ENCODE measurements at places on chromosomes 2 and 18. TPM values are rescaled to one million over a fixed set of nuclear protein-coding genes. Genes with fewer than 3 reads are reported as not detected.

- no peak for DNase-seq
These were observed 4.3 kb downstream of the AOX1 start for GRCh38 chr2:200590090-200590489.

GRCh38 chr2:72062336-72062735 is 85.3 kb downstream of the CYP26B1 start:
- no peak for DNase-seq

DNA sequence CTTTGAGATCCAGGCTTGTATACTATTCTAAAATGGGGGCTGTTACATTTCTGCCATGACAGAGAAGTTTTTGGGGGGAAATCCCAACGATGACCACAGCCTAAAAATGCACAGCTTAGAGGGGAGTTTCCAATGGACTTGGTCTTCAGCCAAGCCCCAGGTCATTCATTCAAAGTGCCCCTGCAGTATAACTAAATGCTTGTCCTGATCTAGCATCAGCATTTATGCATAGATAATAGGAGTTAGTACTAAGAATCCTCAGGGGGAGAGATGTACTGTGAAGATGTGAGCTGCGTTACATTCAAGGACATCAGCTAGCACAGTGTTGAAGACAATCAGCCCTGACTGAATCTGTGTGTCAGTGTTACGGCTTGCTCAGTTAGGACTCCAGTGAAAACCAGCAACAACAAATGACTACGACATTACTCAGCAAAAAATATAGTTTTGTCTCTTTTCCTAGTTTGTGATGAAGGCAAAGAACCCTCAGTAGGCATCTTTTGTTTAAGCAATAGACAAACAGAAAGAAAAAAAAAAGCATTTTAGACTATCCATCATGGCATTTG is 160.9 kb downstream of the ZEB2 start:
- no peak for DNase-seq

DNA sequence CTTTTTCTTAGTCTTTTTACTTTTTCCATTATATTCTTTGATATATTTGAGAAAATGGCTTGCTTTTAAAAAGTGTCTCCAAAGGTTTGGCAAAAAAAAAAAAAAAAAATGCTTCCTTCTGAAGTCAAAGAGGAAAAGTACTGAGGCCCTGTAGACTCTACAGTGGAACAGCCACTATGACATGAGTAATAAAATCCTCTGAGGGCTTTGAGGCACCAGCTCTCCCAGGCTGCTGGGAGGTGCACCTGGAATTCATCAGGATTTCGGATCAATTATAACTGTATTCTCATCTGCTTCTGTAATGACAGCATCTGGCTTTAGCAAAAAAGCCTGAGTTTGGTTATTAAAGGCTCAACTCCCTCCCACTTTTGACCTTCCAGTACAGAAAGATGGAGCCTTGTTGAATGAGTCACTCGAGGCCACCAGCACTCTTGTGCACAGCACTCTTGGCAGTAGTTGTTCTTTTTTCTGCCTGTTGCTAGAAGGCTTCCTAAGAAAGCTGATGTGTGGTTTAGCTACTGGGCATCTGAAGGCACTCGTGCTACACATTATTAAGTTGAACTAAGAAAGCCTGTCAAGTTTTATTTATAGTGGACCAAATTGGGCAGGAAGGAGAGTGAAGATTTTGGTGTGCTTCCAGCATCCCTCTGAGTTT is 131.3 kb downstream of the PRPF40A start:
- no peak for DNase-seq

DNA sequence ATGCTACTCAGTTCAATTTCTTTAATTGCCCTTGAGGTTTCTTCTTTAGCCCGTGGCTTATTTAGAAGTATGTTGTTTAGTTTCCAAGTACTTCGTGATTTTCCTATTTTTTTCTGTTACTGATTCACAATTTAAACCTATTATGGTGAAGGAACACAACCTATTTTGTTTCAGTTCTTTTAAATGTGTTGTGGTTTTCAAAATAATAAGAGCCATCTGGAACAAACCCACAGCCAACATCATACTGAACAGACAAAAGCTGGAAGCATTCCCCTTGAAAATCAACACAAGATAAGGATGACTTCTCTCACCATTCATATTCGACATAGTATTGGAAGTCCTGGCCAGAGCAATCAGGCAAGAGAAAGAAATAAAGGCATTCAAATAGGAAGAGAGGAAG is 155.2 kb downstream of the GALNT1 start:
- DNase-seq, result no peak

GRCh38 chr2:72830273-72830672 is 4.4 kb upstream of the EXOC6B start:
- no peak for DNase-seq

Gene RPRM
- not detected for total RNA-seq

DNA sequence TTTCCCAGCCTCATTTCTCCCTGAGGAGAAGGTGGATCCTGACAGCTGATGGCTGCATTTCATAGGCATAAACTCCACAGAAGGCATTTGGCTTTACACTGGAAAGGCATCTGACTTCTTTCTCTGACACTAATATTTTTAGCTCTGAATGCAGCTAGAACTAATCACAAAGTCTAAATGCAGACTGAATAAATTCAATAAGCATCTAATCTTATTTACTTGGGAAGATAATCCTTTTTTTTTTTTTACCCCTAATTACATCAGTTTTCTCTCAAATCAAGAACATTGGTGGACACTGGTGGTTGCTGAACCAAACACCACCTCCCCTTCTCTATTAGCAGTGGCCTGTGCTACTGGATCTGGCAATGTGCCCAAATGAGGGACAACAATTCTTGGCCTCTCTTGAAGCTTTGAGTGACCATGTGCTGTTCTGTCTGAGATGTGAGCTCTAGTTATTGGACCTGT is 50.9 kb upstream of the CD226 start:
- DNase-seq, result no peak

DNA sequence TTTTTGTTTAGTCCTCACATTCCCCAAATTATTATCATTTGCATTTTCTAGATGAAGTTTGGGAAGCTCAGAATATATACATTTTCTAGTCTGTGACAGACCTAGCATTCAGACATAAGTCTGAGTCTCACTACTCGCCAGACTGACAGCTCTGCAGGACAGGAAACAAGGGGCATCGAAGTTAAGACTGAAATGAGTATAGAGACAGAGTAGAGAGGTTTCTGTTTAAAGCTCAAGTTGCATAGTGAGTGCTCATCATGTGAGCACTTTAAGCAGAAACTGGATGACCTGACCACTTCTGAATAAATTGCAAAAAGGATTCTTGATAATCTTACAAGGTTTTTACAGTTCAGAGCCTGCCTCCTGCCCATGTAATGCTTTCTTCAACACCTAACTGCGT is 1.1 kb downstream of the HADHB start:
- no peak for DNase-seq

Gene MEP1B
- not detected for total RNA-seq

GRCh38 chr2:142865924-142866323 is 11.5 kb upstream of the KYNU start:
- DNase-seq, result no peak

- no peak for DNase-seq
These were observed 350.7 kb upstream of the MYT1L start for GRCh38 chr2:2681711-2682251.

All from CD8-positive, alpha-beta memory T cell (primary cell).